ENCODE measurements at places on chromosomes 12 and 14.

- DNase-seq: peak; percentile 7
Observed at GRCh38 chr14:60622917-60623257, 26.4 kb downstream of the SIX1 start.

- no peak for DNase-seq
Observed at GRCh38 chr14:32453857-32454810, 125.0 kb downstream of the AKAP6 start.

DNA sequence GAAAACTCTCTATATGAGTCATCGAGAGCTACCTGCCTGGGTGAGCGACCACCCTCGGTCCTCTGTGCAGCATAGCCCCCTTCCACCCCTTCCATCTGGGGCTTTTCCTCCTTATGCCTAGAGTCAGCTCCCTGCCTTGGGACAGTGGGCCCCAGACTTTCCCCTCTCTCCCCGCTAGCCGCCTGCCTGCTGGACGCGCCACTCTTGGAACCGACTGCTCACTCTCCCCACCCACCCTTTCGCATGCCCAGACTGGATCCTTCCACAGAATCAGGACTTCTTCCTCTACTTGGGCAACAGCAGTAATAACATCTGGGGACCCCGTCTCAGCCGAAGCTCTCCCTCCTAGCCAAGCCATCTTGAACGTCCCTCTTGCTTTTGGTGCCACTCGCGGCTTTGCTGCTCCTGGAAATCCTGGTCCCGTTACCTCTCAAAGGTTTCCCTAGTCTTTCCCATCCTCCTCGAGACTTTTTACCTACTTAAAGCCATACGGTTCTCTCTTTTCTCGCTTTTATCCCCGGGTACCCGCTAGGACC lies 671 bp downstream of the ESYT1 start:
- no peak for DNase-seq

- no peak for DNase-seq
Observed at GRCh38 chr12:47272412-47273190, 192.8 kb upstream of the AMIGO2 start.

DNA sequence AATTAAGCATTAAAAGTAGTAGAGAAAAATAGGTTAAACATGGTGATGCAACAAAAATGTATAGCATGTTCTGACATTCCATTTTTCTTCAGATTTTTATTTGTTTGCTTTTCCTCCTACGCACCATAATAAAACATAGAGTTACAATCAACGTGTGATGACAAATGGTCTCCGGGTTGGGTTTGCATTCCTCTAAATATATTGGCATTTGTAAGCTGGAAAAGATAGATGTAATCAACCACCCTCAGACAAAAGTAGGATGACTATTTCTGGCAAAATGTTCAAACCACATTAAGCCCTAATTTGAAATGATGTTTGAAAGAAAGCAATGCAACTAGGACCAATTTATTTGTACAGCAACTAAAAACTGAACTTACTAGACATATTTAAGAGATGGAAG lies 58.4 kb downstream of the SLC25A21 start:
- DNase-seq: no peak

- no peak for DNase-seq
Observed at GRCh38 chr12:56616244-56616643, 13.9 kb downstream of the BAZ2A start.

DNA sequence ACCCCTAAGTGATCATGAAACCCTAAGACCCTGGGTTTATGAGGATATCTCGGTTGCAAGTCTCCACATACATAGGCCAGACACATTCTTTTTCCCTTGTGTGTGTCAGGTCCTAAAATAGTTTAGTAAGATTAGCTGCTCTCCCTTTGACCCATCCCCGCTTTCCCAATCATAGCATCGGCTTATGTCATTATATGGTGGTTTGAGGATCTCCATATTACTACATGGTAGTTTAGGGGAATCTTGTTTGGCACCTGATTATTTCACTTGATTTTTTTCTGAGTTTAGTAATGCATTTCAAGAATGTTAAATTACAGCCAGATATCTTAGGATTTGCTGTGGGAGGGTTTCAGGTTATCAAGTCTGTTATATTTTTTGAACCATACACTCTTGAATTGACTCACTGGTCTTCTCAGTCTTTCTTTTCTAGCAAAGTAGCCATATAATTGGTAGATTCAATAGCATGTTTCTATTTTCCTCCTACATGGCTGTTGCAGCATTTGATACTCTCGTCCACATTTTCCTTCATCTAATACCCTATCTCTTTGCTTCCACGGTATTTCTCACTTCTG lies 68.3 kb upstream of the TRHDE start:
- no peak for DNase-seq

DNA sequence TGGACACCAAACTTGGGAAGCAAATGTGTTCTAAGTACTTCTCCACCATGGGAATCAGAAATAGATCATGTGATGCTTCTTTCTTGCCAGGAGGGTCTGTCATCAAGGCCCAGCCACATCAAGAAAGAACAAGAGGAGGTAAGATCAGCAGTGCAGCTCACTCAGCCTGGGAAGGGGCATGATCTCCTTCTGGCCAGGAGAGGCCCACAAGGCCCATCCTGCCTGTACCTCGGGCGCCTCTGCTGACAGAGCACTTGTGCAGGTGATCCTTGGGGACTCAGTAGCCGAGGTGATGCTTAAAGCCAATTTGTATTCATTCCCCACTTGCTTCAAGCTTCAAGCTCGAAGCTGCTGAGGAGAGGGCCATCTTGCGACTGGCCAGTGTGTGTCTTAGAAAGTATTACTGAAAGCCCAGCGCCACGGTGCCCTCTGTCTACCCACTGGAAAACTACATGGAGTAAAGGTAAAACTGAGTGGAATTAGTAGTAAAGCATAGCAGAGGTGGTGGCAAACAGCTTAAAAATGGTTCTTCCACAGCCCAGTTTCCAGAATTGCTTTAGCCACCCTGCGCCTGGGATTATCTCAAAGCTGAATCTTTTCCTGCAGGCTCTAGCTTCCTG lies 26.2 kb downstream of the RTRAF start:
- peak; percentile 21 for DNase-seq

DNA sequence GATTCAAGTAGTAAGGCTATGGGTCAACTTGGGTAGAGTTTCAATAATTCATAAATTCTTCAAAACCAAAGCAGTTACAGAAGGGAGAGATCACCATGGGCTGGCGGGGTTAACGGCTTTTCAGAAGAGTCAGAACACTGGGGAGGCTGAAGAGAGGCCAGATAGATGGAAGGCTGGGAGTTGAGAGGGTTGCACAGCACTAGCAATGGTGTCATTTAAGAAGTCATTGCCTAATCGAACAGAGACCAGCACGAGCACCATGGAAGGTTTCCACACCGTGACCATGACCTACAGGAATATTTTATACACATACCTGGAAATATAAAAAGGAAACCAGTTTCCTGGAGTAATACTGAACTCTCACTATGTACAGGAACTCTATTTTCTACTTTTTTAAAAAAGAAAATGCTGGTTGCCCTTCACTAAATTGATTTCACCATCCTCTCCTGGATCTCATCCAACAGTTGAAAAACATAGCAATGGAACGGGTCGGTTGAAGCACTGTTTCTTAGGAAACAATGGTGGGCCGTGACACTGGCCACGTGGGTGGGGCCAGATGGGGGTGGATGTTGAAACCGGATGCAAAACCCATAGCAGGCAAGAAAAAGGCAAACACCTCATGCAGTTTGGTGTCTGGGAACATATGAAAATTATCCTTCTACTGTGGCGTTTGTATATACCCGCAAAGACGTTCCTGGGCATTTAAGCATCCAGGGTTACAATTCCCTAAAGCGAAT lies 38.0 kb upstream of the RIN3 start:
- DNase-seq: no peak

DNA sequence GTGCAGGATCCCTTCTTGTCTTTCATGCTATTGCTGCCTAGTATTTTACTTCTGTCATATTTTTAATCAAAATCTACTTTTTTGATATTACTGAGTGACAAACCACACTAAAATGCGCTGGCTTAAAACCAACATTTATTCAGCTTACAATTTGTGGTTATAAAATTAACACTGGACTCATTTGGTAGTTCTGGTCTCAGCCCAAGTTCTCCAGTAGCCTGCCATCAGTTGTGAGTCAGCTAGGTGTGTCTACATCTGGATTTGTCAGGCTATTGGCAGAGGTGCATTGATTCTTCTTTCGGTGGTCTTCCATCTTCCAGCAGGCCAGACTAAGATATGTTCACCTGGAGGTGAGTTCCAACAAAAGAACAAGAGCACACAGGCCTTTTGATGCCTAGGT lies 765.1 kb upstream of the FBXO33 start:
- DNase-seq: no peak

GRCh38 chr12:46944771-46945170 lies 119.0 kb upstream of the SLC38A4 start:
- no peak for DNase-seq

DNA sequence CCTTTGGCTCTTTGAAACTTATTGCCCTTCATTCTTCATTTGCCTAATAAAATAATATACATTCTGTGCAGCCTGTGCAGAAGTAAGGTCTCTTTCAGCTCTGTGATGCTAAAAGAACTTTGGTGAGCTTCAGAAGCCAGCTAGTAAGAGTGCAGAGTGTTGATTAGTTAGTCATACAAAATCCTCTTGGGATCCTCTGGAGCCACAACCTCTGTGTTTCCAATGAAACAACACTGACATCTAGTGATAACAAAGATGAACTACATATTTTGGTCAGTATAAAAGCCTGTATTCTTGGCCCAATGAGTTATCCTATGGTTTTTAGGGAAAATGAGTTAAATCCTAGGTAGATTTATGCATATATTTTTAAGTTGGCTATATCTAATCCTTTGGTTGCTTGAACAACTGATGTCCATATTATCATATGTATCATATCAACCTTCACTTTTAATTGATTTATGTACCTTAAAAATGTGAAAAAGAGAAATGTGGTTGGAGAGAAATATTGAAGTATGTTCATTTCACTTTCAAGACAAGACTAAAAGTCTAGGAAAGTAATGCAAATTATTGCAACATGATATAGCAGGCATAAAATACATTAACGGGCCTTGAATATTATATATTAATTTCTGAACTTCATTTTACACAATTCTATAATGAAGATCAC lies 158.4 kb downstream of the KLHL28 start:
- DNase-seq: peak; percentile 75

- no peak for DNase-seq
Observed at GRCh38 chr12:101594700-101595099, at the start of gene MYBPC1. Gene MYBPC1 (plus strand): TSS chr12:101594971. CDS start chr12:101595071, 100 bp downstream.

GRCh38 chr12:11408096-11408495 lies 12.7 kb upstream of the PRB2 start:
- no peak for DNase-seq

DNA sequence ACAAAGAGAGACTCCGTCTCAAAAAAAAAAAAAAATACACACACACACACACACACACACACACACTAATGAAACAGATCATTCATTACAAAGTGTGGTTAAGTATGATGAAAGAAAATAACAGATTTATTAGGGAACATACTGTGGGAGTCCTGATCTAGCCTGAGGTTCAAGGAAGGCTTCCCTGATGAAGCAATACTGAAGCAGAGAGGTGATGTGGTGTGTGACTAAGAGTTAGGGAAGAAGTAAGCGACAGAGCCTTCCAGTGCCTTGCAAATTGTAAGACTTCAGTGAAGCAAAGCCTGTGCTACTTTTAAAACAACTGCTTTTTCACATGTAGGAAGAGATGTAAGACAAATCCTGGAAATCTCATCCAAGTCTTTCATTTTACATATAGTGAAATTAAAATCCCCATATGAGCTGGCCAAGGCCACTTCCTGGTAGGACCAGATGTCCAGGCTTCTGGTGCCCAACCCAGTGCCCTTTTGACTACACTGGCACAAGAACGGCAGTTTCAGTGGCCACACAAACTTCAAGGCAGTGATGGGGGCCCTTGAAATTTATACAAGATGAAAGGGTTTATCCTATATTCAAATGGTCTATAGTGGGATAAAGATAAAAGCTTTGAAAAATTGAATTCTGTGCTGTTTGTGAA lies 86.2 kb downstream of the STON2 start:
- DNase-seq: peak; percentile 58

DNA sequence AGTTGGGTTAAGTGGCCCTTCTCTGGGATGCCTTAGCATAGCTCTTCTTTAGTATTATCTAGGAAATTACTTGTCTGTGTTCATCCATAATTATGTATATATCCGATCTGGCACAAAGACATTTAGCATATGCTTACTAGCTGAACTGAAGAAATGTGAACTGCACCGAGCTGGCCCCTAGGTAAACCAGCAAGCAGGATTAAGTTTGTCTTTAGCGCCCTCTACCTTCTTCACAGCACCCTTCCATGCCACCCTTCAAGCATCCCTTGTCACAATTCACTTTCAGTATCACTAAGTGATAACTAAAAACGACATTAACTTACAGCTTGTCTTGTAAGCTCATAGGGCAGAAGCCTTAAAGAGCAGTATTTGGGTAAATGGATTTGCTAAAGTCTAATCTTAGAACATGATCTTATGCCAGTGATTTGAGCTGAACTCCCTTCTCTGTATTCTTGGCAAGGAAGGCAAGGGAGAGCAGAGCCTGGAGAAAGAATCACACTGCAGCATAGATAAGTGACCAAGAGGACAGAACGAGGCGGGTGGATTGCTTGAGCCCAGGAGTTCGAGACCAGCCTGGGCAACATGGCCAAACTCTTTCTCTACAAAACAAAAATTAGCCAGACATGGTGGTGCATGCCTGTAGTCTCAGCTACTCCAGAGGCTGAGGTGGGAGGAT lies 2.6 kb upstream of the HAL start:
- peak; percentile 63 for DNase-seq

- DNase-seq: peak; percentile 98
Observed at GRCh38 chr12:102539651-102540553, 59.5 kb upstream of the IGF1 start.

- DNase-seq: no peak
Observed at GRCh38 chr12:1083151-1083888, 92.3 kb downstream of the ERC1 start.

GRCh38 chr14:96849733-96850132 lies 52.6 kb downstream of the VRK1 start:
- DNase-seq: no peak

DNA sequence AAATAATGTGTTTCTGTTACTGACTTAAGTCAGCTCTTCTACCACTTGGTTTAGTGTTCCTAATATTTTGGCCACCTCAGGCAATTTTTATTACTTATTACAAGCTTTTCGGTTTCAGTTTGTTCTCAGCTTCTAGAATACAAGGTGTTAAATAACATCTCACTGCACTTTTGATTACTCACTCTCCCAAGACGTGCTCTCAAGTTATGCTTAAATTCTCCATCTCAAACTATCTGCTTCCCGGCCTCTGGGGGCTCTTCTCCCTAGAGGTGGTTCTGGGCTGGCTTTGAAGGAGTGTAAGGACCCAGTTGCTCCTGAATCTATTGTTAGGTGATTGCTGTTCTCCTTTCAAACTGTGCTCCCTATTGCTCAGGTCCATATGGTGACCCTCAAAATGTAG lies 193.9 kb upstream of the DDHD1 start:
- DNase-seq: no peak

- no peak for DNase-seq
Observed at GRCh38 chr14:57389646-57390036, 745 bp upstream of the NAA30 start.

GRCh38 chr12:4665236-4665635 lies 16.3 kb downstream of the NDUFA9 start:
- no peak for DNase-seq

GRCh38 chr12:2052826-2053678 lies at the start of gene CACNA1C:
Gene CACNA1C (plus strand): TSS chr12:2052987. CDS start chr12:2053563, 576 bp downstream.
- peak; percentile 41 for DNase-seq
